Neural crest cell (in vitro differentiated cells): ENCODE measurements at places on chromosomes 13 and 19.

GRCh38 chr13:95745752-95746151 lies 68.8 kb downstream of the DNAJC3 start:
- H3K4me3 ChIP-seq, result no peak overlapping the region
- peaks cover 9% of the 10 kb centered on the region for H3K36me3 ChIP-seq
- DNase-seq, result no peak
- peaks cover 10% of the 10 kb centered on the region for H3K4me1 ChIP-seq

DNA sequence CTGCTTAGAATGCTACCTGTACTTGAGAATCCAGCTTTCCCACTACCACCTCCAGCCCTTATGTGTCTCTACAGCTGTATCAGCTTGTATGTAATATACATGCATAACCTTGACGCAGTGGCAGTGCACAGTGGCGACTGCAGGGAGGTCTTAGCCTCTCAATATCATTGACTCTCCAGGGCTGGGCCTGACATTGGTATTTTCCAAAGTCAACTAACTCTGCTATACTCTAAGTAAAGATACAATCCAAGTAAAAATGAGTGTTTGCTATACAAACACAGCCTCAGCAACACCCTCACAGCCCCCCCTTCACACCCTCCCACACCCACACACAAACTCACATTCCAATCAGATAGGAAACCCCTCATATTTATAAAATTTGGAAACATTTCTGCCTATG lies 6.7 kb upstream of the UBL3 start:
- no peak overlapping the region for H3K27ac ChIP-seq
- peaks cover 18% of the 10 kb centered on the region for H3K4me1 ChIP-seq
- no peaks in the 10 kb centered on the region for H3K27me3 ChIP-seq
- H3K4me3 ChIP-seq, result no peak overlapping the region
- no peak for DNase-seq
- no peaks in the 10 kb centered on the region for H3K36me3 ChIP-seq

DNA sequence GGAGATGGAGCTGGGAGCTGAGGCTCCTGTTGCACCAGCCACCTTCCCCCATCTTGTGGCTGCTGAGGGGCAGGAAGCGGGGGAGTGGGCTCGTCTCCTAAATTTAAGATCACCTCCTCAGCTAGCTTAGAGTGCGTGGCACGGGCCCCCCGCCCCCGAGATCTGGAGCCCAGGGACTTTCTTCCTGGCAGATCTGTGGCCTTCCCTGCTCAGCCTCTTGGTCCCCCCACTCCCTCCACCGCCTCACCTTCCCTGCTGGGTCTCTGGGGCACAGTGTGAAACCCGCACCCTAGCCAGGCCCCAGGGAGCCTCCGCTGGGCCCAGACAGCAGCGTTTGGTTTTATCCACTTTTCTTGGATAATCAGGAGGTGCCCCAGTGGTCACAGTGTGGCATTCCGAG lies 35.9 kb downstream of the MAU2 start:
- DNase-seq, result no peak
- H3K36me3 ChIP-seq, result peaks cover 10% of the 10 kb centered on the region
- H3K4me3 ChIP-seq, result no peak overlapping the region
- H3K27me3 ChIP-seq, result no peaks in the 10 kb centered on the region

GRCh38 chr13:107332188-107332587 lies 764.3 kb upstream of the ARGLU1 start:
- H3K27ac ChIP-seq, result no peak overlapping the region
- H3K4me1 ChIP-seq, result no peaks in the 10 kb centered on the region
- H3K27me3 ChIP-seq, result no peaks in the 10 kb centered on the region

DNA sequence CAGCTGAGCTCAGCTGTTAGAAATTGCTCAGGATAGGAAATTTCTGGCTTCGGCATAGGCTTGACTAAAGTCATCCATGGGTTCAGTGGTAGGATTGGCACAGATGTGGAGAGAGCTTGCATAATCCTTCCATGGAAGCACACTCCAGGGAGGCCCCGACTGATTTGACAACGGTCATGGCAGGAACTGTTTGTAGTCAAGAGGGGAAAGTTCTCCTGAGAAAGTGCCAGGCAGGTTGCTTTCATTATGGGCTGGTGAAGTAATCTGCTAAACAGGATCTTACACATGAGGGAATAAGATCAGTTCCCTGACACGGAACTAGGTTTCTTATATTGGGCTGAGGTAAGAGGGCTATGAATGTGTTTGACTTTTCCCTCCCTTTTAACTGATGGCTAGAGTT lies 120.1 kb downstream of the RGCC start:
- no peak overlapping the region for H3K27ac ChIP-seq
- H3K36me3 ChIP-seq, result peaks cover 32% of the 10 kb centered on the region
- no peaks in the 10 kb centered on the region for H3K27me3 ChIP-seq
- peaks cover 5% of the 10 kb centered on the region for H3K4me1 ChIP-seq
- H3K4me3 ChIP-seq, result no peak overlapping the region
- DNase-seq, result no peak

GRCh38 chr13:91785431-91786119 lies 387.2 kb downstream of the GPC5 start:
- no peaks in the 10 kb centered on the region for H3K36me3 ChIP-seq
- no peaks in the 10 kb centered on the region for H3K27me3 ChIP-seq
- no peak overlapping the region for H3K27ac ChIP-seq
- DNase-seq, result no peak
- H3K4me1 ChIP-seq, result no peaks in the 10 kb centered on the region
- no peak overlapping the region for H3K4me3 ChIP-seq

- peaks cover 95% of the 10 kb centered on the region for H3K27me3 ChIP-seq
- no peak for DNase-seq
- peak overlapping the region; percentile 90 for H3K4me3 ChIP-seq
- H3K36me3 ChIP-seq, result peaks cover 3% of the 10 kb centered on the region
These were observed 960 bp upstream of the GSX1 start for GRCh38 chr13:27791146-27791900.

- H3K27me3 ChIP-seq, result no peaks in the 10 kb centered on the region
- no peak for DNase-seq
- no peak overlapping the region for H3K27ac ChIP-seq
- no peak overlapping the region for H3K4me3 ChIP-seq
- H3K4me1 ChIP-seq, result no peaks in the 10 kb centered on the region
These were observed 724.4 kb upstream of the SLITRK5 start for GRCh38 chr13:86946734-86947133.
